DND-41 (cell line): ENCODE measurements at places on chromosomes 4 and X.

GRCh38 chr4:123037804-123038203 lies 115.4 kb upstream of the NUDT6 start:
- H3K4me1 ChIP-seq = no peaks in the 10 kb centered on the region
- peaks cover 19% of the 10 kb centered on the region; the same call in 1 of the 2 replicates for H3K36me3 ChIP-seq
- H3K27ac ChIP-seq = no peak overlapping the region
- H3K27me3 ChIP-seq = no peaks in the 10 kb centered on the region
- DNase-seq = no peak

GRCh38 chr4:142452161-142452855 lies 393.8 kb downstream of the INPP4B start:
- no peaks in the 10 kb centered on the region for H3K36me3 ChIP-seq
- H3K27ac ChIP-seq = no peak overlapping the region
- no peaks in the 10 kb centered on the region for H3K4me1 ChIP-seq
- DNase-seq = no peak
- no peak overlapping the region for H3K4me3 ChIP-seq
- H3K27me3 ChIP-seq = no peaks in the 10 kb centered on the region

DNA sequence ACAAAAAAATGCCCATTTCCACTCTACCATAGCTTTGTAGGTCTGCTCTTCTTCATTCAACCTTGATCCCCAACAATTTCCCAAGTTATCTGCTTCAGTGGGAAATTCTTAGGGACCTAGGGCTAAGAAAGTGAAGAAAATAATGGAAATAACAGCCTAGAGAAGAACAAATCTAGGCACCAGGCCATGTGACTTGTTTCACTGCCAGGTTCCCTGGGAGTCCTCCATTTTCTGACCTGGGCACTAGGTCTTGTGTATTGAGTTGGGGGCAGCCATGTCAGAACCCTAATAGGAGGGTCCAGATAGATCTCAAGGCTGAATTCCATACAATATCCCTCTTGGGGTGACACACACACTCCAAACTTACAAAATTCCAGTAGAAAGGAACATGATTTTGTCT lies 194.6 kb upstream of the STK26 start:
- no peak for DNase-seq
- H3K4me1 ChIP-seq = no peaks in the 10 kb centered on the region
- no peak overlapping the region for H3K4me3 ChIP-seq

DNA sequence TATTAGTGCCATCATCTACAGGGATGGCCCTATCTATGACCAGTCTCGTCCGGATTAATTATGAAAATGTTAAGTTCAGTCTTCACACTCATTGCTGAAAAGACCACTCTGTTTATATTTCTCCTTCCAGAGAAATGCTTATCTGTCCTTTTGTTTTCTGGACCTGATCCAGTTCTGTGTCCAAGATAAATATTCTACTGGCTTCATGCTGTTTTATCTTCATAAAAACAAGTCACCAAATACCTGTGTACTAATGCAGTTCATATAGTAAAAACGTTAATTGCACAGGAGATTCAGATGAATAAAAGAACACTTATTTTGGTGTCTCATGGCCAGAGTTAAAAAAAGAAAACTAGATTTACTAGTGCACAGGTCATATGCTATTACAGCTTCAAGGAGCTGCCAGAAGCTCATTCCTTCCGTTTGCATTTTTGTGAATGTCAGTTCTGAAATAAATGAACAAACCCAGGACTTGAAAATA lies 17.3 kb downstream of the FNIP2 start:
- H3K4me3 ChIP-seq = no peak overlapping the region
- no peak overlapping the region for H3K27ac ChIP-seq
- no peak for DNase-seq
- H3K36me3 ChIP-seq = no peaks in the 10 kb centered on the region

- no peaks in the 10 kb centered on the region for H3K4me1 ChIP-seq
- DNase-seq = no peak
- no peak overlapping the region for H3K4me3 ChIP-seq
- H3K27ac ChIP-seq = no peak overlapping the region
- no peaks in the 10 kb centered on the region for H3K27me3 ChIP-seq
These were observed 287.9 kb downstream of the PPP1R2C start for GRCh38 chrX:42490111-42490510.

DNA sequence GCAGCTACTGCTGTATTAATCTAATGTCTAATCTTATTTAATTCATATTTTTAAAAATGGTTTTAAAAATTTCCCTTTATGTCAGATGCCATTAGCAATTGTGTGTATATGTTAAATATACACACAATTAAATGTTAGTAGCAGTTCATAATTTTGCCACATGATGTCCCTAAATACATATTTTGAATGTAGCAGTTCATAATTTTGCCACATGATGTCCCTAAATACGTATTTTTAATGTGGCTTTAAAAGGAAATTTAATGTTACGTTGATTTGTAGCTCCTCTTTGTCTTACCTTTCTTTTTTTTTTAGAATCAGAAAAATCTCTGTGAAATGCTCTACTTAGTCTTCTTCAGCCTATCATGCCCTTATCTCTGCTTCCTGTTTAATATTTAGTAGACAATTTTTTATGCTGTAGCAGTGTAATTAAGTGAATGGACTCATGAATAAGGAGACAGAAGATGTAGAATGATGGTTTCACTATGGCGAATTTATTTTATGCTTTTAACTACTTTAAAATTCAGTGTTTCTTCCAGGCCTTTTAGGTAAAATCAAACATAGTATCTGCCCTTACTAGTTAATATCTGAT lies 26.1 kb downstream of the RBM46 start:
- no peaks in the 10 kb centered on the region for H3K36me3 ChIP-seq
- DNase-seq = no peak
- H3K27ac ChIP-seq = no peak overlapping the region
- H3K27me3 ChIP-seq = no peaks in the 10 kb centered on the region

DNA sequence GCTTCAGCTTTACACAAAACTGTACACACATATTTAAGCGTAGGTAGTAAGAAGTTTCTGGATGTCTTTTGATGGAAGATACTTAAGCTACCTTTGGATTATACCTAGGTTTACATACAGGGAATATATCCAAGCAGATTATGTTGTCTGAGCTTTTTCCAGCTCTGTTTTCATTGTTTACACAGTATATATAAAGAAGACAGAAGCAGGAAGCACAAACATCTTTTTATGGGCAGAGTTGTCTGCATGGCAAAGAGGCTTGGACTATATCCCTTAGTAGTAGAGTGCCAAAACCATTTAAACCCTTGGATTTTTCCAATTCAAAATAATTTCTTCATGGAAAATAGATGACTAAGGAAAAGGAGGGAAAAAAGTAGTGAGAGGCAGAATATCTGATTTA lies 329.4 kb upstream of the AGA start:
- H3K27ac ChIP-seq = no peak overlapping the region
- no peaks in the 10 kb centered on the region for H3K4me1 ChIP-seq
- H3K27me3 ChIP-seq = no peaks in the 10 kb centered on the region
- H3K36me3 ChIP-seq = no peaks in the 10 kb centered on the region
- DNase-seq = no peak
- no peak overlapping the region for H3K4me3 ChIP-seq

- H3K36me3 ChIP-seq = no peaks in the 10 kb centered on the region
- no peaks in the 10 kb centered on the region for H3K27me3 ChIP-seq
- no peak for DNase-seq
- no peaks in the 10 kb centered on the region for H3K4me1 ChIP-seq
These were observed 62.3 kb upstream of the LNX1 start for GRCh38 chr4:53653484-53654053.

- DNase-seq = no peak
- H3K4me3 ChIP-seq = no peak overlapping the region
- no peaks in the 10 kb centered on the region for H3K27me3 ChIP-seq
- H3K27ac ChIP-seq = no peak overlapping the region
- H3K36me3 ChIP-seq = peaks cover 23% of the 10 kb centered on the region
- H3K4me1 ChIP-seq = no peaks in the 10 kb centered on the region
These were observed 238.7 kb downstream of the DHRSX start for GRCh38 chrX:2261831-2262667.

- H3K4me1 ChIP-seq = no peaks in the 10 kb centered on the region
- DNase-seq = no peak
- H3K36me3 ChIP-seq = no peaks in the 10 kb centered on the region
- no peak overlapping the region for H3K27ac ChIP-seq
- no peak overlapping the region for H3K4me3 ChIP-seq
- no peaks in the 10 kb centered on the region for H3K27me3 ChIP-seq
These were observed 55.8 kb downstream of the XAGE2 start for GRCh38 chrX:52424656-52425055.

GRCh38 chrX:19747652-19748610 lies 139.5 kb downstream of the SH3KBP1 start:
- H3K4me1 ChIP-seq = peaks cover 83% of the 10 kb centered on the region
- peak overlapping the region; percentile 89 for H3K27ac ChIP-seq
- DNase-seq = peak; percentile 92
- H3K36me3 ChIP-seq = peaks cover 27% of the 10 kb centered on the region
- no peaks in the 10 kb centered on the region for H3K27me3 ChIP-seq

GRCh38 chr4:121554382-121554781 lies 142.4 kb downstream of the ANXA5 start:
- no peaks in the 10 kb centered on the region for H3K27me3 ChIP-seq
- no peak overlapping the region for H3K27ac ChIP-seq
- no peaks in the 10 kb centered on the region for H3K4me1 ChIP-seq
- DNase-seq = no peak
- no peak overlapping the region for H3K4me3 ChIP-seq
- H3K36me3 ChIP-seq = no peaks in the 10 kb centered on the region

GRCh38 chr4:41652971-41653370 lies 95.6 kb downstream of the PHOX2B start:
- no peaks in the 10 kb centered on the region for H3K27me3 ChIP-seq
- H3K4me3 ChIP-seq = no peak overlapping the region
- no peaks in the 10 kb centered on the region for H3K36me3 ChIP-seq
- H3K27ac ChIP-seq = no peak overlapping the region

- H3K27me3 ChIP-seq = no peaks in the 10 kb centered on the region
- no peaks in the 10 kb centered on the region for H3K4me1 ChIP-seq
- no peak overlapping the region for H3K27ac ChIP-seq
- DNase-seq = no peak
- H3K36me3 ChIP-seq = no peaks in the 10 kb centered on the region
These were observed 1104.2 kb upstream of the IGFBP7 start for GRCh38 chr4:58214376-58214775.

- no peaks in the 10 kb centered on the region for H3K27me3 ChIP-seq
- H3K4me3 ChIP-seq = no peak overlapping the region
- H3K4me1 ChIP-seq = no peaks in the 10 kb centered on the region
- no peak for DNase-seq
- H3K27ac ChIP-seq = no peak overlapping the region
These were observed 847.0 kb downstream of the TRIML1 start for GRCh38 chr4:188986271-188986689.

DNA sequence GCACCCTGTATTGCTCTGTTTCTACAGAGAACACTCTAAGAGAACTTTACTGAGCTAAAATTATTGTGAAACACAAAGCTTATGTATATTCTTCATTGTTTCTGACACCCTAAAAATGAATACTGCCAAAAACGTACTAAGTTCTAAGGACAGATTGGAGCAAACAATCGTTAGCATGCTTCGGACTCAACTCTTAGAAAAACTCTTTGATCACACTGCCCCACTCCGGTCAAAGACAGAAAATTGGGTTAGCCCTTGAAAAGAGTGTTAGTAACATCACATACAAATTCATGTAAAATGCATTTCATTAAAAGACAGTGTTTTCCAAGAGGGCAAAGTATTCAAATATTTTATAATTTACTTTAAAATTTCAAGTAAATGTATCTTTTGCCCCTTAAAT lies 177.4 kb downstream of the DCHS2 start:
- H3K36me3 ChIP-seq = no peaks in the 10 kb centered on the region
- H3K4me3 ChIP-seq = no peak overlapping the region
- DNase-seq = no peak
- no peak overlapping the region for H3K27ac ChIP-seq

DNA sequence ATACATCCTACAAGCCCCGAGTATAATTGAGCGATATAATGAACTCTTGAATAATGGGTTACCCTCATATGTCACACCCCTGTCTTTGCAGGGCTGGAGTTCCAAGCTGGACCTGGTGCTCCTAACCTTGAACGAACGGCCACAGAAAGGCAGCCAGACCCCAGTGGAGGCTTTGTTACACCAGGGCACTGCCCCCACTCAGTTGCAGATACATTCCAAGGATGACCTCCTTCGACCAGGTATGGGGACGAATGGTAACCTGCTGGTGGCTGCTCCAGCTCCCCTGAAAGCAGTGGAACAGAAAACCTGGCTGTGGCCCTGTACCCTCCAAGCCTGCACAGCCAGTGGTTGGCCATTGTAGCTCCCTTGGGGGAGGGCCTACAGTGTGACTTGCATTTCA lies 56.6 kb upstream of the CCDC149 start:
- H3K27ac ChIP-seq = no peak overlapping the region
- no peak for DNase-seq
- no peaks in the 10 kb centered on the region for H3K4me1 ChIP-seq

GRCh38 chrX:40494005-40494404 lies 86.8 kb upstream of the ATP6AP2 start:
- H3K36me3 ChIP-seq = no peaks in the 10 kb centered on the region
- DNase-seq = no peak
- no peaks in the 10 kb centered on the region for H3K4me1 ChIP-seq

DNA sequence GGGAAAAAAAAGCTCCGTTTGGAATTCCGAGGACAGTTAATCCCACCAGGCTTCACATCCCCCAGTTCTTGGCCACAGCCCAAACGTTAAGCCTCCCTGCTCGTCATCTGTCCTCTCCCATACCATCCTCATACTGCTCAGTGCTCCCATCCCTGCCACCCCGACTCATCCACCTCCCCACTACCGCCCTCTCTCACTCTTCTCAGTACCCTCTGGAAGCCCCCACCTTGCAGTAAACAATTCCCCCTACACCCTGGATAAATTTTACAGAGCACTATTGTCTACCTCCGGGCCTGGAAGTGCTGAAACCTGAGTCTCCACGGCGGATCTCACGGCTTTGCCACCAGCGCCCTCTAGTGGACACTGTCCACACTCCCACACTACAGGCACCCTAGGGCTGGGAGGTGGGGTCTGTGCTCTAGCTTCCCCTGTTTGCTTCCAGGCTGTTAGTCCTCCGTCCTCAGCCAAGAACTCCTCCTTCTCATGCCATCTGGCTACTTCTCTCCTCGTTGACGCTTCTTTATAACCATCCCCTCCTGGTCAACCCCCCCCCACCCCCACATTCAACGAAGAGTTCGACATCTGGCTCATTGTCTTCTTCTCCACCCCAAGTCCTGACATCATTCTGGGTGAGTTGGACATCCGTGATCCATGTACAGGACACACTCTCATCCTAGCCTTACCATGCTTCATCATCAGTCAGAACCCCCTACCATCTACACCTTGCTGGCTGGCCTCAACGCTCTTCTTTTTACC lies 54.5 kb downstream of the RTL9 start:
- H3K27me3 ChIP-seq = no peaks in the 10 kb centered on the region
- peaks cover 3% of the 10 kb centered on the region; the same call in 1 of the 2 replicates for H3K4me1 ChIP-seq
- H3K36me3 ChIP-seq = no peaks in the 10 kb centered on the region
- H3K4me3 ChIP-seq = no peak overlapping the region
- H3K27ac ChIP-seq = no peak overlapping the region

DNA sequence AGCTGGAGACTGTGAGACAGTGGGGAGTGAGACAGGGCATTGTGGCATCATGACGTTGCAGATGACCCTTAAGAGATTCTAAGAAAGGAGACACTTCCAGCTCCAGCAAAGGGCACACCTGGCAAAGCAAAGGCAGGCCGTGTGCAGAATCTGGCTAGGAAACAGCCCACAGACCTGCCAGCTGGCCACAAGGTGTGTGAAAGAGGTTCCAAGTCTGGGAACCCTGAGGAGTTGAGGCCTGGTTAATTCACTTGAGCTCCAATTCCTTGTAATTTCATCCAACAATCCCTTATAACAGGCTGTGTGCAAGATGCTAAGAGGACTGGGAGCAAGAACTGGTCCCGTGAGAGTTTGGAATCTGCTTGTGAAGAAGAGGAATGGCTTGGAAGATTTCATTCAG lies 72.8 kb upstream of the FAM9A start:
- H3K27ac ChIP-seq = no peak overlapping the region
- no peaks in the 10 kb centered on the region for H3K36me3 ChIP-seq
- no peak overlapping the region for H3K4me3 ChIP-seq
